ENCODE measurements at places on chromosomes 16 and 17. TPM values are rescaled to one million over a fixed set of nuclear protein-coding genes. Genes with fewer than 3 reads are reported as not detected.

The SLC25A11 gene
- 49.5 TPM for total RNA-seq

The WFIKKN1 gene
- 0.22 TPM for total RNA-seq

The ZP2 gene
- not detected for total RNA-seq

The PIEZO1 gene
- total RNA-seq = 273 TPM

The SOX8 gene
- total RNA-seq = 0.14 TPM

The GFAP gene
- total RNA-seq = 1.1 TPM

The CDK5R1 gene
- 1.6 TPM for total RNA-seq

The VMO1 gene
- 1.8 TPM for total RNA-seq

The SCN4A gene
- not detected for total RNA-seq

The NPIPB2 gene
- 5.5 TPM for total RNA-seq

The HSD17B1 gene
- 8.4 TPM for total RNA-seq

The KRT12 gene
- 0.43 TPM for total RNA-seq

The OR1A2 gene
- not detected for total RNA-seq

The ITGAX gene
- under 0.01 TPM for total RNA-seq

The C17orf67 gene
- 1.1 TPM for total RNA-seq

The IRX5 gene
- 0.29 TPM for total RNA-seq

The KRTAP3-1 gene
- total RNA-seq = not detected

The PYCARD gene
- 56.2 TPM for total RNA-seq

The ABCA10 gene
- total RNA-seq = 2.2 TPM

The PTX4 gene
- total RNA-seq = 0.29 TPM
